ENCODE measurements at places on chromosomes 7 and 10. TPM values are rescaled to one million over a fixed set of nuclear protein-coding genes. Genes with fewer than 3 reads are reported as not detected.

GRCh38 chr10:104103956-104104355 is 18.0 kb upstream of the SFR1 start:
- H3K27me3 ChIP-seq, result no peaks in the 10 kb centered on the region
- no peaks in the 10 kb centered on the region for H3K4me1 ChIP-seq
- H3K4me3 ChIP-seq, result no peak overlapping the region
- H3K27ac ChIP-seq, result no peak overlapping the region
- DNase-seq, result no peak
- H3K36me3 ChIP-seq, result no peaks in the 10 kb centered on the region

GRCh38 chr7:117269417-117269816 is 53.4 kb downstream of the WNT2 start:
- H3K36me3 ChIP-seq, result no peaks in the 10 kb centered on the region

DNA sequence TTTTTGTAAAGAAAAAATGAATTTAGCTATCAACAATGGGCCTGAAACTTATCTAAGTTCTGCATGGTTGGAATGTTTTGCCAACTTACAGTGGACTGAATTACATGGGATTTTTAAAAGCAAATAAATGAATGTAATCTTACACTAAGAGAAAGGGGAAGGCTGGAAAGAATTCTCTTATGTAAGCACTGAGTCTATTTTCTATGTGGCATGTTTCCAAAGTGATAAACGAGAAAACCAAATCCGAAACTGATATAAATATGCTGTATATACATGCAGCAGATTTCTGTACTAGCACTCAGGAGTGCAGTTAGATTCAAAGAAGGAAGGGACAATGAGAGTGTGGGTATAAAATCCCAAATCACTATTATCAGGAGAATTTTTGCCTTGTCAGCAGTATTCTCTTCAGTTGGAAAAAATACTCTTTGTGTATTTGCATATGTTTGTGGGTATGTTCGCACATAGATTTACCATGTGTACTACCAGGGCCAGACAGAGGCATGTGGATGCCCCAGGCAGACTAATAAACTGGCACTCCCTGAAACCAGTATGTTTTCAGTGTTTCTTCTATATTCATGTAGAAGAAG is 334.3 kb upstream of the SEMA3D start:
- H3K4me1 ChIP-seq, result no peaks in the 10 kb centered on the region
- H3K4me3 ChIP-seq, result no peak overlapping the region
- no peaks in the 10 kb centered on the region for H3K36me3 ChIP-seq
- DNase-seq, result no peak
- no peaks in the 10 kb centered on the region for H3K27me3 ChIP-seq

- no peak within 1 kb of the TSS for H3K27ac ChIP-seq
- H3K27me3 ChIP-seq, result peaks cover 9% of the 10 kb centered on the region
- peak within 1 kb of the TSS; percentile 58 for H3K4me3 ChIP-seq
These were observed at the start of gene CELF2 for GRCh38 chr10:11017570-11018431. Gene CELF2 (plus strand): TSS chr10:11017872. CDS start chr10:11018090, 218 bp downstream.

Gene LLCFC1
- polyA plus RNA-seq, result 0.18 TPM

Gene PON1
- polyA plus RNA-seq, result not detected

All from spleen (tissue), 13 donors.